ENCODE measurements at places on chromosomes 1 and 21. TPM values are rescaled to one million over a fixed set of nuclear protein-coding genes. Genes with fewer than 3 reads are reported as not detected.

Gene SPRR2E
- not detected for total RNA-seq

Gene DMRTA2
- total RNA-seq, result not detected

Gene TMEM52
- total RNA-seq, result 65.6 TPM

Gene UMODL1
- total RNA-seq, result not detected

Gene BSND
- not detected for total RNA-seq

Gene RPS6KC1
- 48.5 TPM for total RNA-seq

Gene PTPN22
- 4.6 TPM for total RNA-seq

Gene C8A
- total RNA-seq, result not detected

Gene LCE1E
- not detected for total RNA-seq

Gene OR2T27
- not detected for total RNA-seq

Gene DPT
- total RNA-seq, result 57.1 TPM

Gene PRAMEF17
- not detected for total RNA-seq

Gene CELA2B
- total RNA-seq, result 1,481 TPM

Gene ARHGAP30
- total RNA-seq, result 3.1 TPM

Gene PPIH
- 4.6 TPM for total RNA-seq

Gene WDR64
- not detected for total RNA-seq

Gene SLC9C2
- not detected for total RNA-seq

Gene S100A7
- not detected for total RNA-seq

Gene NEGR1
- 6.3 TPM for total RNA-seq

Gene RGS16
- 3.9 TPM for total RNA-seq

Gene KDF1
- 13.8 TPM for total RNA-seq

Gene GPR137B
- 3.3 TPM for total RNA-seq

Gene FASLG
- total RNA-seq, result not detected

Gene DNASE2B
- total RNA-seq, result not detected

Gene CNKSR1
- total RNA-seq, result 47.7 TPM

Gene LCE2C
- not detected for total RNA-seq

Gene CD1D
- 1.8 TPM for total RNA-seq

Gene WNT3A
- not detected for total RNA-seq

Gene KRTAP10-11
- not detected for total RNA-seq

Gene NTNG1
- total RNA-seq, result 0.26 TPM

Gene EPHX1
- total RNA-seq, result 136 TPM

Gene SPRR4
- not detected for total RNA-seq

Gene BEND5
- total RNA-seq, result 8.6 TPM

Gene OR2L2
- not detected for total RNA-seq

Gene RGS13
- 4.9 TPM for total RNA-seq

Gene ESPN
- total RNA-seq, result 0.26 TPM

Gene FOXD2
- 0.26 TPM for total RNA-seq

Data from body of pancreas (tissue), 4 donors.